ENCODE measurements at places on chromosomes 1 and 21. TPM values are rescaled to one million over a fixed set of nuclear protein-coding genes. Genes with fewer than 3 reads are reported as not detected.

DNA sequence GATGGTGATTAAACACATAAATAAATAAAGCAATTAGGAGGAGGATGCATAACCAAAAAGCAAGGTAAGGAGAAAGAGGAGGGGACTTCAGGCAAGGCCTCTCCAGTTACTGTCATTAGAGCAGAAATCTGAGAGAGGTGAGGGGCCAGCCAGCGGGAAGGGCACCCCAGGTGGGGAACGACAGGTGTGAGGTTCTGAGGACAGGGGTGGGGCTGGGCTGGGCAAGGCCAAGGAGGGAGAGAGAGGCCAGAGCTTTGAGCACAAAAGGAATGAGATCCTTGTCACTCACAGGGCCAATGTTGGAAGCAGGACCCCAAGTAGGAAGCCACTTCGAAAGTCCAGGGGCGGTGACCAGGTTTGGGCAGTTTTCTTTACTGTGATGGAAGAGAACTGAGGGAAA lies 182.2 kb upstream of the RAB4A start:
- no peak overlapping the region for H3K27ac ChIP-seq
- H3K4me3 ChIP-seq: no peak overlapping the region
- H3K27me3 ChIP-seq: peaks cover 15% of the 10 kb centered on the region
- H3K36me3 ChIP-seq: no peaks in the 10 kb centered on the region
- no peak for DNase-seq

- H3K36me3 ChIP-seq: no peaks in the 10 kb centered on the region
- H3K27me3 ChIP-seq: peaks cover 14% of the 10 kb centered on the region
- no peak for DNase-seq
- no peak overlapping the region for H3K4me3 ChIP-seq
These were observed 76.7 kb downstream of the NFASC start for GRCh38 chr1:204947338-204947737.

DNA sequence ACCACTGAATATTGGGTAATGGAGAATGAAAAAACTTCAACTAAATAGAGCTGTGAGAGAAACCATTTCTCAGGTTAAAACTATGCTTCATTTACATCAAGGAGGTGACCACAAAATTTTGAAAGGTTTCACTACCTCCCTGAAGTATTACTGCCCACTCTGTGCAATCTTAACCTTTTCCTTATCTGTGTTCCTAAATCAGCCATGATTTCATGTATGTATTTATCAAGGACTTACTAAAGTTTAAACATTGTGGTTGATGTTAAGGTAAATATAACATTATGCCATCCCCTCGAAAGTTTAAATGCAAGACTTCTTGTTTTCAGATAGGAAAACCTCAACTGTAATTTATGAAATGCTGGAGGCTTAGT lies 84.4 kb downstream of the CLEC20A start:
- no peaks in the 10 kb centered on the region for H3K27me3 ChIP-seq
- no peak overlapping the region for H3K27ac ChIP-seq
- DNase-seq: no peak
- H3K4me1 ChIP-seq: no peaks in the 10 kb centered on the region

DNA sequence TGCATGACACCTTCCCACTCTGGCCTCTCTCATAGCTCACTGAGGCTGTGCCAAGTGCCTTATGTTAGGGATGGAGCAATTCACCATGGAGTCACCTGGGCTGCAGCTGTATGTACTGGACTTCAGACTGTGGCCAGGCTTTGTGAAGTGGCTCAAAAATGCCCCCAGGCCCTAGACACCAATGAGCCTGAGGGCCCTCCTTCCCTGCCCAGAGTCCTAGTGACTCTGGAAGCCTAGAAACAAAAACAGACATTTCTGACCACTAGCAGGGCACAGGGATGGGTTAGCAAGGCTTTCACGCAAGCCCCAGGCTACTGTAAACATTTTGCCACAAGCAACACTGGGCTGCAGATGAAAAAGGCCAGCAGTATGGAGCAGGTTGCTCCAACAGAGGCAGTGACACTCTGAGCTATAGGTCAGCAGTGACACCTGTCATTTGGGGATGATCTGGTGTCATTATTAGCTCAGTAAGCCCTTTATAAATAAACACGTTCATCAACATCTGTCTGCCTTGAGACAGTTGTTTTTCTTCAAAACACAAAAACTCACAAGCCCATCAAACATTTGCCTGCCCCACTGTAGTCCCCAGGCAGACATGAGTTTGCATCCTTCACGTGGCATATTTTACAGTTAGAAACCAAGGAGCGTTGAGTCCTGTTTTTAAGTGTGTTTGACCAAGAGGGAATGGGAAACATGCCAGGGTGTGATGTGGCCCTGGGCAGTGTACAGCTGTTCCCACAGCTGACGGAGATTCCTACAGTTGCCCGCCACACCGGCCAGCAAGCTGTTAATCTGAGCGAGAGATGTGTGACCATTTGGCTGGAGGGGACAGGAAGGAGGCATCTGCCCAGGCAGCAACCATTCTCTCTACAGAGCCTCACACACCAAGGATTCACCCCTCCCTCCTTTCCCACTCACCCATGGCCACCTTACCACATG lies 66.8 kb downstream of the KCNN3 start:
- no peak for DNase-seq
- peaks cover 2% of the 10 kb centered on the region for H3K4me1 ChIP-seq
- H3K4me3 ChIP-seq: no peak overlapping the region
- peaks cover 14% of the 10 kb centered on the region for H3K27me3 ChIP-seq

DNA sequence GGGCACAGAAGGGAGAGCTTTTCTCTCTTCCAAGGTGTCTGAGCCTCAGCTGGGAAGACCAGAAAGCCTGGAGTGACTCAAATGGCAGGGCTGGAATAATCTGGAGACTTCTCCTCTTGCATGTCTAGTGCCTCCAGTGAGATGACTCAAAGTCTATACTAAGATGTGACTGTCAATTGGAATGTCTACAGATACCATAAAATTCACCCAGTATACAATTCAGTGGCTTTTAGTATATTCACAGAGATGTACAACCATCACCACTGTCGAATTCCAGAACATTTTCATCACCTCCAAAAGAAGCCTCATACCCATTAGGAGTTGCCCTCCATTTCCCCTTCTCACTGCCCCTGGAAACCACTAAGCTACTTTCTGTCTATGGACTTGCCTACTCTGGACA lies 47.9 kb upstream of the CNN3 start:
- H3K4me1 ChIP-seq: no peaks in the 10 kb centered on the region
- no peak overlapping the region for H3K4me3 ChIP-seq

Gene HIPK1
- 92.7 TPM for total RNA-seq

Gene KRTAP10-12
- not detected for total RNA-seq

- H3K27me3 ChIP-seq: no peaks in the 10 kb centered on the region
- H3K4me3 ChIP-seq: no peak overlapping the region
These were observed 213.0 kb upstream of the CACYBP start for GRCh38 chr1:174786760-174787159.

GRCh38 chr1:30905916-30906620 lies 2.5 kb downstream of the SDC3 start:
- no peak overlapping the region for H3K27ac ChIP-seq
- no peak overlapping the region for H3K4me3 ChIP-seq
- H3K27me3 ChIP-seq: peaks cover 47% of the 10 kb centered on the region
- no peak for DNase-seq

GRCh38 chr1:91499904-91500755 lies 521 bp upstream of the CDC7 start:
- H3K4me3 ChIP-seq: no peak overlapping the region
- no peak for DNase-seq
- H3K27ac ChIP-seq: no peak overlapping the region
- peaks cover 16% of the 10 kb centered on the region for H3K36me3 ChIP-seq
- H3K4me1 ChIP-seq: peaks cover 20% of the 10 kb centered on the region

DNA sequence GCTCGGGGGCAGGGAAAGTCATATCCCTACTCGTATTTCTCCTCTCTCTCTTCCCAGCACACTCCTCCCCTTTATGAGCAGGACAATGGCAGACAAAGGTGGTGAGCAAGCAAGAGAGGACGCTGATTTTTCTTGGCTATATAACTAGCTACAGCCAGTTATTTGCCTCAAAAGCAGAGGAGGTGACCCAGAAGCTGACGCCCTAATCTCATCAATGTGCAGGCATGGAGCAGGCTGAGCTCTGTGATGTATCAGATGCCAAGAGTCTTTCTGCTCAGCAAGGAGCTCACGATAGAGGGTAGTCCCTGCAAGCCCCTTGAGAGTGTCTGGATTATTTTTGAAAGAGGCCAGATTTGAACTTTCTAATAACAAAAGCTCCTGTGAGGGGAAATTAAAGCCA lies 75.5 kb downstream of the ASTN1 start:
- H3K4me1 ChIP-seq: no peaks in the 10 kb centered on the region
- no peaks in the 10 kb centered on the region for H3K27me3 ChIP-seq
- H3K27ac ChIP-seq: no peak overlapping the region
- no peak for DNase-seq
- no peaks in the 10 kb centered on the region for H3K36me3 ChIP-seq

DNA sequence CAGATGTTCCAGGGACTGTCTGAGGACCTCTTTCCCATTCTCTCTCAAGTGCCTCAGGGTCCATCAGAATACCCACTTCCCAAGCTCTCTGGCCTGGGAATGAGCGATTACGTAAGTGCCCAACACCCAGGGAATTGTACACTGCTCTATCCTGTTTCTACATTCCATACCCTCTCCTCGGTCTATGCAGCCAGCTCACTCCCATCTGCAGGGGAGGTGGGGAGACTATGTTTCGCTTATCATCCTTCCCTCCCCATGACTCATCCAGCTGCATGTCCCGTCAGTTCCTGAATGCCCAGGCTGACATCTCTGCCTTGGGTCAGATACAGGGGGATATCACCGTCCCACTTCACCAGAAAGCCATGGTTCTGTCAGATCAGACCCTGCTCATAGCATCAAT lies 34.5 kb upstream of the CD1D start:
- H3K36me3 ChIP-seq: no peaks in the 10 kb centered on the region
- H3K4me1 ChIP-seq: peaks cover 21% of the 10 kb centered on the region
- H3K27ac ChIP-seq: no peak overlapping the region
- H3K27me3 ChIP-seq: no peaks in the 10 kb centered on the region
- no peak for DNase-seq

- H3K4me1 ChIP-seq: peaks cover 47% of the 10 kb centered on the region
- H3K36me3 ChIP-seq: peaks cover 7% of the 10 kb centered on the region
- no peaks in the 10 kb centered on the region for H3K27me3 ChIP-seq
- peak; percentile 88 for DNase-seq
- H3K27ac ChIP-seq: peak overlapping the region; percentile 84
These were observed 77.9 kb downstream of the ADARB1 start for GRCh38 chr21:45152265-45152746.

- no peaks in the 10 kb centered on the region for H3K27me3 ChIP-seq
- DNase-seq: no peak
- H3K4me3 ChIP-seq: no peak overlapping the region
- peaks cover 21% of the 10 kb centered on the region for H3K4me1 ChIP-seq
- peaks cover 18% of the 10 kb centered on the region for H3K36me3 ChIP-seq
These were observed 17.2 kb downstream of the DPYD start for GRCh38 chr1:97903626-97904025.

Gene FASLG
- total RNA-seq: 6.5 TPM

- no peaks in the 10 kb centered on the region for H3K36me3 ChIP-seq
- no peak overlapping the region for H3K27ac ChIP-seq
- no peaks in the 10 kb centered on the region for H3K4me1 ChIP-seq
- no peak for DNase-seq
- no peak overlapping the region for H3K4me3 ChIP-seq
These were observed 137.9 kb downstream of the CASZ1 start for GRCh38 chr1:10658396-10659066.

Gene KRTAP21-2
- not detected for total RNA-seq

Gene TARDBP
- 175 TPM for total RNA-seq

Gene FCRL1
- total RNA-seq: not detected

Gene NUDT4B
- not detected for total RNA-seq

- no peak overlapping the region for H3K4me3 ChIP-seq
- H3K27me3 ChIP-seq: peaks cover 6% of the 10 kb centered on the region
- no peak overlapping the region for H3K27ac ChIP-seq
These were observed 86.2 kb downstream of the ATG4C start for GRCh38 chr1:62870148-62870547.

DNA sequence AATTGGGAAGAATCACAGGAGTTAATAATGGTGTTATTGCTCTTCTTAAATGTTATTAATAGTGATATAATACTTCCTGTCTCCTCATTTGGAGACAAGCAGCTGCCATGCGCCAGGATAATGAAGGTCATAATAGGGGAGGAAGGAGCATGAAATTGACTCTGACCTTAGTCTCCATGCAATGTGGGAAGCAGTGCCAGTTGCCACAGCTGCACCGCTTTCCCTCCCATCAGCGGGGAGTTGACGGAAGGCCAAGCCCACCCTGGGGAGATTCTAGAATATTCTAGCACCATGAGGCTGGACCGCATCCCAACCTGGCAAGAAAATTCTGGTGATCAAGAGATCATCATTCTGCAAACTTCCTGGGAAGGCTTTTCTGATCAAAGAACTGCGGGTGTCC lies 11.0 kb upstream of the OLIG1 start:
- no peak overlapping the region for H3K27ac ChIP-seq
- peaks cover 13% of the 10 kb centered on the region for H3K4me1 ChIP-seq
- DNase-seq: no peak
- no peaks in the 10 kb centered on the region for H3K36me3 ChIP-seq
- H3K27me3 ChIP-seq: peaks cover 25% of the 10 kb centered on the region

DNA sequence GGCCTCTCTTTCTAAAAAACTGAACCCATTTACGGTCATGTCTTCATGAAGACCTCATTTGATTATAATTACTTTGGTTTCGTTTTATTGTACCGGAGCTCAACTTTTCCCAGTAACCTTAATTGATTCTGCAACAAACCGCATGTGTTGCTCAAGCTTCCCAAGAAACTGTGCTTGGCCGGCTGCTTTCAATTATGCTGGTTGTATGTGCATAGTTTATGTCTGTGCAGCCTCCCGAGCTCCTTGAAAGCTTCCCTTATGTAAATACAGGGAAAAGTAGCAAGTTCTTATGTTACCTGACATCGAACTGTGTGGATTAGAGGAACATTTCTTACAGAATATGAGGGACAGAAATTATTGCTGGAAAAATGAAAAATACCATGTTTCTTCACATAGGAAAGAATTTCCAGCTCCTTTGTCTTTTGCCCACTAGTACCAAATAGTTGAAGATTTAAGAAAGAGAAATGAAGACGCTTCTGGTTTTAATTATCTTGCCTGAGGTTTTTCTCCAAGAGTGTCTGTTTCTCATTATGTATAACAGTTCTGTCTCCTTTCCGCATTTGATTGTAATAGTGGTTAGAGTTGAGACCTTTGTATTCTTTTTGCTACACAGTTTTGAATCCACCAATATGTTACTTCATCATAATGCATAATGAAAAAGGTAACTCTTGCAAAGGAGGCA lies 2.1 kb downstream of the VCAM1 start:
- DNase-seq: no peak
- H3K36me3 ChIP-seq: no peaks in the 10 kb centered on the region
- H3K4me3 ChIP-seq: no peak overlapping the region
- no peak overlapping the region for H3K27ac ChIP-seq
- H3K4me1 ChIP-seq: peaks cover 2% of the 10 kb centered on the region
- peaks cover 38% of the 10 kb centered on the region for H3K27me3 ChIP-seq

DNA sequence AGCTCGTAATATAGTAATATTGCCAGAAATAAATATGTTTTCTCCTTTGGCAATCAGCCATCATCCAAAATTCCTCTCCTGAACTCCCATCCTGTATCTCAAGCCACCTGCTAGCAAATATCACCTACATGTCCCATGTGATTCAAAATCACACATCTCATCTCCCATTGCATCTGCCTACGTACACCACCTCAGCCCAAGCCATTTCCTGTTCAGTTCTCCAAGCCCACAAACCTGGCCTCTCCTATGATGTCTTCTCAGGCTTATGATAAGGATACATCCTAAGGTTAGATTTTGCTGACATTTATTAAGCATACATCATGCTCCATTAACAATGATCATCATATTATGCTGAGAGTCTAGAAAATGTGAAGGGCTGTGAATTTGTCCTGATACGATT lies 31.9 kb upstream of the DEGS1 start:
- DNase-seq: no peak
- H3K4me1 ChIP-seq: peaks cover 15% of the 10 kb centered on the region
- H3K27ac ChIP-seq: peak overlapping the region; percentile 23
- H3K27me3 ChIP-seq: no peaks in the 10 kb centered on the region
- no peak overlapping the region for H3K4me3 ChIP-seq

All from activated CD8-positive, alpha-beta T cell treated with anti-CD3 and anti-CD28 coated beads, Interleukin-2, amount 10 ng/mL, durations not matched to agents 7 days and 5 days (primary cell).